ENCODE measurements at places on chromosomes 3 and 15.
A peak's percentile ranks its signal among the peaks of the same experiment; 100 is the strongest.

DNA sequence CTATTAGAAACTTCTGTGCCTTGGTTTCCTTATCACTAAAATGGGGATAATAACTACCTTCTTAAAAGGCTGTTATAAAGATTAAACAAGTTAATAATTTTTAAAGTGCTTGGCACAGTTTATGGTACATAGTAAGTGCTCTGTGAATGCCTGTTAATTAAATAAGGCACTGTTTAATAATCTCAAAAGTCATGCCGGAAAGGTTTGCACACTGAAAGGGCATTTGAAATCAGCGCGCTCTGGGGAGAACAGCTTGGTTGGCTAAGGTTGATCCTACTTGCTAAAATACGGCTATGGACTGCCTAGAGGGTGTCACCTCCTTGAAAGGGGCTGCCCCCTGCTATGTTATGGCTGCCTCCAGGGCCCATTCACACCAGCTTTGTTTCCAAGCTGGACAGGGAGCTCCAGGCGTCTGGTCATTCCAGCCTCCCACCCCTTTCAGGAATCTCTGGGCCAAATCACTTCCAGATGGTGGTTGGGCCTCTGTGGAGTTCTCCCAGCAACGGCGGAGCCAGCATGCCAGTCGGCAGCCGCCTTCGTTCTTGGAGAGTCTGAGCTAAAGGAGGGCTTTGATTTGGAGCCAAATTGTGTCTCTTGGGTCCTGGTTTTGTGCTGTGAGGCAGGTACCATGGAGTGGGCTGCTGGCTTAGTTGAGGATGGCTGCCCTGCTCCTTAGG lies 5.9 kb downstream of the FLNB start:
- no peak for DNase-seq

DNA sequence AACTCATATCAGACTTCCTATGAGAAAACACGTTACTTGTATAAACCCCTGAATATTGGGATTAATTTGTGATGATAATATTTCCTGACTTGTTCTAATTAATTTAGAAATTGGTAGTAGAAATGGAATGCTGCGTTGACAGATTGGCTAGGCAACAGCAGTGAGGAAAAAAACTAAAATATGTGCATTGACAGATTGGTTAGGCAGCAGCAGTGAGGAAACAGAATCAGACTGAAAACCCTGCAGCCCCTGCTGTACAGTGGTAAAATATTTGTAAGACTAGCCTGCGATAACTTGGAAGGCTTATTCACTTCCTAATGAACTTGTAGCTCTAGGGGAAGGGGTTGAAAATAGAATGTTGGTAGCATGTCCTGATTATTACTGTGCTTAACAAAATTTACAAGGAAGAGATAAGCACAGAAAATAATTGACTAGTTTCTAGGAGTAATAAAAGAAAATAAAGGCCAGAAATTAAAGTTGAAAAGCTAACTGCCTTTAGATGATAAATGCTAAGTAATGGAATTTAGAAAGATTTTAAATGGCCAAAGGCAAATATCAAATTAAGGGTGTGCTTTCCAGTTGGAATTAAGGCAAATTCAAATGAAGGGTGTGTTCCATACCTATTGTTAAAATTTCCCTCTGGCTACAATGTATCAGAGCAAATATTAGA lies 29.9 kb upstream of the IL16 start:
- DNase-seq: no peak

DNA sequence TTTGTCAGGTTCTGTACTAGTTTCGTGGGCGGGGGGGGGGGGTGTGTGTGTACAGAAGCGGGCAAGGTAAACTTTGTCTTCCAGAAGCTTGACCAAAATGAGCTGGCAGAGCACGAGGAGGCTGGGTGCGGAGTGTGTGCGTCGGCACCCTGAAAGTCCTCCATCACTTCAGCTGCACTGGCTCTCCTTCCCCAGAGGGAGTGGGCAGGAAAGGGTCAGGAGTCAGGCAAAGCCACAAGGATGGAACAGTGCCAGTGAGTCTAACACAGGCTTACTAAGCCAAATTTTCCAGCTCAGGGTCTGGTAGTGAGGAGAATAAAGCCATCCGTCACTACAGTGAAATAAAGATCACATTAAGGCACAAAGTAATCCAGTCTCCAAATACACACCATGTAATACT lies 11.9 kb upstream of the SH3GL3 start:
- DNase-seq: no peak

GRCh38 chr15:70170096-70170699 lies 72.5 kb upstream of the TLE3 start:
- no peak for DNase-seq

GRCh38 chr15:95405447-95405846 lies 925.1 kb upstream of the NR2F2 start:
- DNase-seq: no peak

DNA sequence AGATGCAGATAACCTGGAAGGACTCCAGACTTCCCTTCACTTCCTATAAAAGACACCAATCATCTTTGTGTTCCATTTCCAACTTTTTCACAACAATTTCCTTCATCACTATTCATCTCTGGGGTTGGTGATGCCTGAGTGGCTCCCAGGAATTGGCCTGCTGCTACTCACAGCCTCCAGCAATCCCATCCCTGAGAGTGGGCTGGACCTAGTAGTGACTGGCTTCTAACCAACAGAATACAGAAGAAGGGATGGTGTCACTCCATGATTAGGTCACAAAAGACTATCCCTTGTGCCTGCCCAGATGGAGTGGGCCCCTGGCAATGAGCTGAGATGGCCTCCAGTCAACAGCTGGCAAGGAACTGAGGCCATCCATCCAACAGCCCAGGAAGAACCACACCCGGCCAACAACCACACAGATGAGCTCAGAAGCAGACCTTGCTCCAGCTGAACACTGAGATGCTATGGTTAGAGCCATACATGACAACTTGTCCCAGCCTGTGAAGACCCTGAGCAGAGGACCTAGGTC lies 20.9 kb downstream of the OCA2 start:
- DNase-seq: no peak

DNA sequence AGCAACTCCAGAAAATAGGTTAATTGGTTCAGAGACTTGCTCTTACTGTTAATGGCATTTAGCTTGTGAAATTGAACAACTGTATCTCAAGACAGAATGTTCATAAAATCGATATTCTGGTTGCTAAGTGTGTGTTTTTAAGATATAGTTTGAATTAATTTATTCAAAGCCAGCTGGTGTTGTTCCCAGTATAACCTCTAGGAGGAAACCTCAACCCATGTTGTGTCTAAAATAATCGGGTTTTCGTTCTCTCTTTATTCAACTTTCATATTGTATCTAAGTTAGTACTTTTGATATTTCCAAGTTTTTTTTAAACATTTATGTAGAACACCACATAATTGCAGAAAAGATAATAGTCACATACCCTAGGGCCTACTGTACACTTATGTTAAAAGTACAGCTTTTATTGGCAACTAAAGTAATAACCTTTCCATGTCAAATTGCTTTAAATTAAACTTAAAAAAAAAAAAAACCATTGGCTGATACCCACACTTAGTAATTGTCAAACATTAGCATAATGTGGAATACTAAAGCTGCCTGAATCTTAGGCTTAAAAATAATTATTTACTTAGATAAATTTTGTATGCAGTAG lies 90.9 kb downstream of the SAMMSON start:
- peak; percentile 28 for DNase-seq

GRCh38 chr3:45367453-45367871 lies 20.9 kb upstream of the LARS2 start:
- no peak for DNase-seq

GRCh38 chr3:134898181-134898754 lies 103.2 kb downstream of the EPHB1 start:
- DNase-seq: no peak

DNA sequence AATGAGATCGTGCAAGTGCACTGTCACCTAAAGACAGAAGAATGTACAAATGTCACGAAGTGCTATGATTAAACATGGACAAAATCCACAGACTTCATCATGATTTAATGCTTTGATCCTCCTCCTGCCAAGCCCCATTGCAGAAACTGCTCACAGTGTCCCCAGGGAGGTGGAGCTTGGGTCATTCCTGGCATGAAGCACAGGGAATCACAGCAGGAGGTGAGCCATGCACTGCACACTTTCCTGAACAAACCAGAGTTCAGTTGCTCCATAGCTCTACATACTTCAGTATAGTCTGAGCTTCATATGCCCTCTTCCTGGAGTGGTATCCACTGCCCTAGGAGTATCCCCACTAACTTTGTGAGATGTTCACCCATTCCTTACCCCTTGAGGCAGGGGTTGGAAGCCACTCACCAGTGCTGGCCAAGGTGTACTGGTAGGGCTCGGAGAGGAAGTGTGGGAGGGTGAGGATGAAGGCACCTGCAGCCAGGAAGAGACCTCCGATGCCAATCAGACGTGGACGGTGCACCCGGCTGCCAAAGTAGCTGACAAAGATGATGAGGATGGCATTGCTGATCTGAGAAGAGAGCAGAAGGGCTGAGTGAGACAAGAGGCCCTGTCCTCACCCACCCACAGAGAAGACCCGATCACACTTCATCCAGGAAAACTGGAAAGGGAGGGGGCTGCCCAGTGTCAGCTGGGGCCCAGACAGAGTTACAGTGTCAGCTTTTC lies 56.3 kb downstream of the SLCO2A1 start:
- DNase-seq: no peak

DNA sequence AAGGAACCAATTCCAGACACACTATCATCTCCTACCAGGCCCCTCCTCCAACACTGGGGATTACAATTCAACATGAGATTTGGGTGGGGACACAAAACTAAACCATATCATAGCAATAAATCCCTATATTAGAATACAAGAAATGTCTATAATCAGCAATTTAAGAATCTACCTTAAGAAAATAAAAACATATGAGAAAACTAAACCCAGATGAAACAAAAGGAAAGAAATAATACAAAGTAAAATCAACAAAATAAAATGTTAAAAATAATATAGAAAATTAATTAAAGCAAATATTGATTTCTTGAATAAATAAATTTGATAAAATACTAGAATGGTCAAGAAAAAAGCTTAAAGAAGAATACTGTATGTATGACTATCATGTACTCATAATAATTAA lies 6.1 kb upstream of the OSTN start:
- DNase-seq: no peak

GRCh38 chr3:64550745-64551144 lies 137.1 kb downstream of the ADAMTS9 start:
- no peak for DNase-seq

DNA sequence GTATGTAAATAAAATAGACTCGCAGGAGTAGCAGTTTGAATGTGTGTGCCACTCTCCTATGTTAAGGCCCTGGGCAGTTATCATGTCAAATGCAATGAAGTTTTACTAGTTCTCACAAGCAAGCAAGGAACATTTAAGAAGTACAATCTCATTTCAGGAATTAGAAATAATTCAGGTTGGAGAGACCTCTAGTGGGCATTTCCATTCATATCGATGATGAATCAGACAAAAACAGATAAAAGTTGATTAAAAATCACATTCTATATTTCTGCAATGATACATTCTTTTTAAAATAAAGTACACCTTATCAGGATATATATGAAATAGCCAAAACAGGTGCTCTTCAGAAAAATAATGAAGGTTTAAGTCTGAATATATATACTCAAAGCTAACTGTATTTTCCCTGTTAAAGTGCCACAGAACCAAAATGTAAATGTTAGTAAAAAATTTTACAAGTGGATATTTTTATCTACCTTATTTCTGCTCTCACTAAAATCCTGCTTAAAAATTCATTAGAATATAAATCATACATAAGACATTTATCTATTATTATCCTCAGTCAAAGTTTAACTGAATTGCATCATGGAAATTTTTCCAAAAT lies 492.4 kb upstream of the FRG2C start:
- no peak for DNase-seq

DNA sequence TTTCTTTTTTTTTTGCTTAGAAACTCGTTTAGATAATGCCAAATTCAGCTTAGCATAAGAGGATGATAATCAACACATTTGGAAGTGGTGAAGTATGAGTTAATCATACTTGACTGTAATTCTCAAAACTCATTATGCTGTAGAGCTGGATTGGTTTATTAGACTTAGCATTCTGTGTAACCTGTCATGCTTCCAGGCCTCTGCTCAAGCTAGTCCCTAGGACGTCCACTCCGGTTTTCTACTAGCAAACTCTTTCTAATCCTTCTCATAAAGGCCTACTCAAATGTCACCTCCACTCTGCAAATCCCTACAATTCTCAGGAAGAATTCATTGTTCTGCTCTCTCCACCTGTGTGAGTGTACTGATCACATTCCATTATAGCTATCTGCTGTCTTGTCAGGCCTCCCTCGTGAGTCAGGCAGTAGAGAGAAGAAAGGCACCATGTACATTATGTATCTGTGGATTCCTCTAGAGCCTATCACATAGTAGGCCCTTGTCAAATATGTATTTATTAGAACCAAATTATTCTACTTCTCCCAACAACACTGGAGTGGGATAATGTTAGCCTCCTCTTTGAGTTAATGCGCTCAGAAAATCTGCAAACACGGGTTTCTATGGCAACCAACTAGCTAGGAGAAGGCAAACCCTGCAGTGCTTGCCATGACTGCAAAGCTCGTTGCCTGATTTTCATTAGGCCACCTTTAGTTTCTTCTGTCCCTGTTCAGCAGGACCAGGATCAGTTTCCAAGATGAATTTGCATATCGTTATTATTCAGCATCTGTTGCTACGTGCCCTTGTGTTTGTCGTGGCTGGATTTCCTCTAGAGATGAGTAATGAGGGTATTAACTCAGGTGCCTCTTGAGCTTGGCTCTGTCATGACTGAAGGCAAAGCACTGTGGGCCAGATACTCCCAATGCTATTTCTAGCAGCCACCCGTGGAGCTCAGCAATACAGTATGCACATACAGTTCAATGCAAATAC lies 30.7 kb downstream of the ATP13A5 start:
- no peak for DNase-seq

DNA sequence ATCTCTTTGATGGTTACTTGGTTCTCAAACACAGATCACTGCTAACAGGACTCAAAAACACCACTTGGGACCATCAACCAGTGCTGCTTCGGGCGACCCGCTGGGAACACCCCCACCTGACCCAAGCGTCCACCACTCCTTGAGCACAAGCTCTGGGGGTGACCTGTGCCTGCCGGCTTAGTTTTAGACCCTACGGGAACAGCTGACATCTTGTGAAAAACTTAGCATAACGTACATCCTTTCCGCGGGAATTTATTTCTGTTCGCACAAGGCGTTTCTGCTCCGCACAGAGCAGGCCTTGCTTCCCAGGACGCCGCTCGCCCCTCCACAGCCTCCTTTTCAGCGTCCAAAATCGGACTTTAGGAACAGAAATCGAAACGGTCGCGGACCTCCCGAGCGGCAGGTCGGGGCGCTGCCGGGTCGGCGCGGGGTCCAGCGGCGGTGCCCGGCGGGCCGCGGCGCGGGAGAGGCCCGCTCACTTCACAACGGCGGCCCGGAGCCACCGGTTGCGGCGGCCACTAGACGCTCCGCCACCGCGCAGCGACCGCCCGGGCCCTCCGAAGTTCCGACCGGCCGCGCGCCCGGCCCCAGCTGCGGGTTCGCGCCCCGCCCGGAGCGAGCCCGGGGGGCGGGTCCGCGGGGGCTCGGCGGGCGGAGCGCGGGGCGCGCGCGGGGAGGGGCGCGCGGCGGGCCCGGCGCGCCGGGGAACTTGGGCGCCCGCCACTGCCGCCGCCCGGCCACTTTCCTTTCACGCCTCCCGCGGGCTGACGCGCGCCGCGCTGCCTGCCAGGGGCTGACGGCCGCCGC lies 959 bp downstream of the SFMBT1 start:
- DNase-seq: peak; percentile 86

Data from germinal center (tissue), 1 donor.